ENCODE measurements at places on chromosomes 11 and 22. TPM values are rescaled to one million over a fixed set of nuclear protein-coding genes. Genes with fewer than 3 reads are reported as not detected.

DNA sequence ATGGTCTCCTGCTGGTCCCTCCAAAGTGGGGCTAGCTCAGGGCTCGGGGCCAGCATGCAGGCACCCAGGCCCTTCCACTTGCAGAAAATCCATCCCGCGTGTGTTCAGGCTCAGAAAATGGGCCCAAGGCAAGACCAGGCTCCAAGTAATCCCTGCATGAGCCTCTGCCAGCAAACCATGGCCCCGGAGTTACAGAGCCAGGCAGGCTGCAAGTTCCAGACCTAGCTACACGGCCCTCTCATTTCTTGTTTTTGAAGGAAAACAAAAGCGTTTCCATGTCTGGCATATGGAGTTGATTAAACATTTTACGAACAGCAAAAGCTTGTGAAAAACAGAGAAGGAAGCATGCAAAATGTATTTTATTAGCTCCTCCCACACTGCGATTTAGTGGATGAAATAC lies 29.7 kb downstream of the KIAA0930 start:
- DNase-seq: no peak

DNA sequence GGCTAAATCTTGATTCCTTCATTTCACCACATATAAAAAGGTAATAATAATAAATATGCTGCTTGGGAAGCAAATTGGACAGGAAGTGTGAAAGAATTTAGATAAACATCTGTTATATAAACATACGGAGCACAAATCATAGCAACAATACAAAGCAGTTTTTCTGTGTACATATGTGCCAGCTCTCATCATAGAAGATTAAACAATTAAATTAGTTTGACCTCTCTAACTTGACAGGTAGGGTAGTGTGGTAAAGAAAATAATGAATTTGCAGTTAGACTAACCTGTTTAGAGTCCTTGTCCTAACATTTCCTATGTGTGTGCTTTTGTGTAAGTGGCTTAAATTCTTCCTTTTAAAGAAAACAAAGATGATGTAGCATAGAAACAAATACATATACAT lies 995.7 kb upstream of the TENM4 start:
- no peak for DNase-seq

DNA sequence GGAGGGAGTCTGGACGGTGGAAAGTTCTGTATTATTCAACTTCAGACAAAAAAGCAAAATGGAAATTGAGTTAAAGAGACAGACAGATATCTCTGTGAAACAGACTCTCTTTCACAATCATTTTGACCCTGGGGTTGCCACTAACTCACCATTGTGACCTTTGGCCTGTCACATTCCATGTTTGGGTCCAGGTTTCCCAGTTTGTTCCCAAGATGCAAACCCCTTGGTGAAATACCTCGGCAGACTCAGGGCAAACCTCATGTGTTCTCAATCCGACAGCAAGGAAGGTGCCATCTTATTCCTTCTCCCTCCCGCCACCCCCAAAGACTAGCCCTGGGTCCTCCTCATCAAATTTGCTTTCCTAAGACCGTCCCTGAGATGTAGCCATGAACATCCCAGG lies 41.8 kb downstream of the GALNT18 start:
- DNase-seq: no peak

GRCh38 chr11:2940147-2940920 lies 11.1 kb upstream of the PHLDA2 start:
- DNase-seq: no peak

GRCh38 chr22:40648386-40648785 lies 11.9 kb upstream of the MRTFA start:
- DNase-seq: no peak

- no peak for DNase-seq
Measured at GRCh38 chr22:22410677-22411076, 97.9 kb downstream of the ZNF280B start.

- DNase-seq: no peak
Measured at GRCh38 chr11:105825141-105825540, 196.9 kb downstream of the MSANTD4 start.

TSGA10IP gene
- 0.68 TPM for total RNA-seq

TRIM49 gene
- not detected for total RNA-seq

SAAL1 gene
- 25.8 TPM for total RNA-seq

CSF2RB gene
- 3.2 TPM for total RNA-seq

UBQLNL gene
- 0.68 TPM for total RNA-seq

MIAT gene
- total RNA-seq: 0.80 TPM

All from prostate gland (tissue), 2 donors.